Activated T-helper 1 cell treated with Interleukin-2 at 50 U/mL for 16 hours (primary cell): ENCODE measurements at places on chromosomes 4 and X.

- no peak for DNase-seq
Observed at GRCh38 chr4:40340030-40340429, 4.9 kb downstream of the CHRNA9 start.

DNA sequence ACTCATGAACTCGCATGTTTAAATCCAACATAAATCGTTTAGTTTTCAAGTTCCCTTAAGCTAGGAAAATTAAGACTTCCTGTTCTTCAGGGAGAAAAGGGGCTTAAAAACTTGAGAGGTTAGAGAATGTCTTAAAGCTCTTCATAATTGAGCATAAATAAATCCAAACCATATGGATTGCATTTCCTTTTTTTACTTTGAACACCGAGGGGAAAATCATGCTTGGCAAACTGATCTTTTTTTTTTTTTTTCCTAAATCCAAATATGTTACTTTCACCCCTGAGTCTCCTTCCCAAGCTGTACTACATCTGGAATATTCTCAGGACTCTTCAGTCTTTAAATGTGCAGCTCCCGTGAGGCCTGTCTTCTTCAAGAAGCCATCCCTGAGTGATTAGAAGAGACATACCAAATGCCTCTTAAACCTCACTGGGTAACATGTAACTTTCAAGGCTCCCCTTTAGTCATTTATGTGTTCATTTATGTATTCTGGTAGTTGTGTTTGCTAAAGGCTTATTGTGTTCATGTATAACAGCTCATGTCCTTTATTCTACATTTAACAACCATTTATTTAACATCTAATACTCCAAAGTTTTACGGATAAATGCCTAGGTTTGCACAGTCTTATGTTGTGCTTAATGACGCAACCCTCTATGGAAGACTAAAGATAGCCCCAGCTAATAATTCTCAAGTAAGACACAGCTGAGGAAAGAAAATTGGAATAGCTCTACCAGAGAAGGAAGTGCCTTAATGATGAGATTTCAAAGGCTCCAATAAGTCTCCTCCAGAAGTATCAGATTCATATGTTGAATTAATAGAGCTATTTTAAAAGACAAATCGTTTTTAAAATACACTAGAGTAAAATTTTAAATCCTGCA, 107.0 kb downstream of the AGTR2 start:
- DNase-seq: no peak

GRCh38 chr4:183504930-183505610, at the start of gene ING2:
Gene ING2, plus strand, starts transcription at chr4:183505058. Its CDS starts 138 bp downstream, at chr4:183505196.
- no peak for DNase-seq

DNA sequence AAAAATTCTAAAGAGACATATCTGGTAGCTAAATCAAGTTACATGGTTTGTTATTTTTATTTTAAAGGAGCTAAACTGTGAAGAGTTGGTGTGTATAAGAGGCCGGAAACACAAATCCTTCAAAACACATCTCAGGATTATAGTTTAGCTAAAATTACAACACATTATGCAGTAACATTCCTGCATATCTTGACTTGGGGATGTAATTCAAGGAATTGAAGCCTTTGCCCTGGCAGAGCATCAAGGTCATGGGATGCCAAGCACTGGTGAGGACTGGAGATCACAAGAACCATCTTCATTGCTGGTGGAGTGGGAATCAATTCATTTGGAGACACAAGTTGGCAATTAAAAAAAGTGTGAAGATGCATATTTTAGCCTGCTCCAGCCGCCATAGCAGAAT, 86.8 kb upstream of the LSM6 start:
- DNase-seq: no peak

DNA sequence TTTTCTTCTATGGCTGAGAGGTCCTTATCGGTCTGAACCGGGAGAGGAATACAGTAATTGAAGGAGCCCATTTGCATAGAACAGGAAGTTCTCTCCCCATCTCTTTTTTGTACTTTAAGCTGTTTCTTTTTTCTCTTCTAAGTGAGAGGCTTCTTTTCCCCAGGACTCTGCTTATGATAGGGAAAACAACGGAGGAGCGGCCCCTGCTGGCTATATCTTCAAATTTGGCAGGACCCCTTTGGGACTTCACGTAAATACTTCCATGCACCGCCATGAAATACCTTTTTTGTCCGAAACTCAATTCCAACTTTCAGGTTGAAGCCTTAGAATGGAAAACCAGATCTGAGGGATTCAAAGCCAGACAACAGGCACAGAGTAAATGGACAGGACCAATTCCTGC, 1153.0 kb upstream of the INTU start:
- DNase-seq: no peak

- DNase-seq: no peak
Observed at GRCh38 chr4:113899271-113900070, 80.0 kb downstream of the ARSJ start.

DNA sequence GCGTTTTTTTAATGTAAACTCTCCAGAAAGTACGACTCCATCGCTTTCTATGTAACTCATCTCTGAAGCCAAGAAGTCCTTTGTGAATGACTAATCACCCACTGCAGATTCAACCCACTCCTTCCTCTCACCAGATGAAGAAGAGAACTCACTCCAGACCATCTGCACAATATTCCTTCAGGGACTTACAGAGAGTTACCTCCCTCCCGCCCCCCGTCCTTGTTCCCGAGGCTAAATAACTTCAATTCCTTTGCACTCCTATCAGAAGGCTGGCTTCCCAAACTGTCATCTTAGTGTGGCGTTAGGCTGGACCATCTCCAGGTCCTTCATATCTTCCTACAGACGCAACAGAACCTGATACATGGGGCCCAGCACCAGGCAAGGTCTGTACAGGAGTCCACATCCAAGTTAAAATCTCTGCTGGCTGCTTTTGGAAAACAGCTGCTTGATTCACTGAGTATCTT, 82.4 kb downstream of the AFAP1 start:
- DNase-seq: no peak

DNA sequence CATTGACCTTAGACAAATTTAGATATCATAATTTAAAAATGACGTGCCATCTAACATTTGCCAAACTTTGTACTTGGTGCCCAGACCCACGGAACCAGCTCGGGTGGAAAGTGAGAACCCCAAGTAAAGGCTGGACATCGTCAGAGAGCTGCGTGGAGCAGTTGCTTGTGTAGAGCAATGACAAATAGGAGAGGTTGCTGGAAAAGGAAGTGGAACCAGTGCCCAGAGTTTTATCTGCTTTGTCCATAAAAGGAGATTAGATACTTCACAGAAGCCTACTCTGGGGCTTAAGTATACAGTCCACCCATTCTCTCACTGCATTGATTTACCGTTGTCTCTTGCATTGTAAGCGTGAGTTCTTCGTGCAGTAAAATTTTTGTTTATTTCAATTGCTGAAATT, 5.4 kb upstream of the TBC1D1 start:
- DNase-seq: no peak

DNA sequence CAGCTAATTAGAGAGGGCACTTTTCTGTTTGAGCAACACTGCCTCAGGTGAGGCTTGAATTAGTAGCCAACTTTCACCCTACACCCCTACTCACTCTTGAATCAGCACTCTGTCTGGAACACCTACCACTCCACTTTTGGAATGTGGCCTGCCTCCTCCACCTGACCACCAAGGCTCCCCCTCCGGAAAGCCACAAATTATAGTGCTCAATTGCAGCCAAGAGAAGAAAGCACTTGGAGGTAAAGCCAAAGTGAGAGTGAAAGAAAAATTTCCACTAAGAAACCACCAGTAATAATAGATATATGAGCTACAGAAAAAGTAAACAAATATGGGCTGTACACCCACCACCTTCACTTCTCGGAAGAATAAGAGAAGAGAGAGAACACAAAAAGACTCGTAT, 41.1 kb downstream of the PPP3CA start:
- DNase-seq: no peak

GRCh38 chr4:7393601-7394575, 40.8 kb downstream of the PSAPL1 start:
- no peak for DNase-seq

- DNase-seq: no peak
Observed at GRCh38 chr4:154035341-154035740, 246.5 kb upstream of the SFRP2 start.

DNA sequence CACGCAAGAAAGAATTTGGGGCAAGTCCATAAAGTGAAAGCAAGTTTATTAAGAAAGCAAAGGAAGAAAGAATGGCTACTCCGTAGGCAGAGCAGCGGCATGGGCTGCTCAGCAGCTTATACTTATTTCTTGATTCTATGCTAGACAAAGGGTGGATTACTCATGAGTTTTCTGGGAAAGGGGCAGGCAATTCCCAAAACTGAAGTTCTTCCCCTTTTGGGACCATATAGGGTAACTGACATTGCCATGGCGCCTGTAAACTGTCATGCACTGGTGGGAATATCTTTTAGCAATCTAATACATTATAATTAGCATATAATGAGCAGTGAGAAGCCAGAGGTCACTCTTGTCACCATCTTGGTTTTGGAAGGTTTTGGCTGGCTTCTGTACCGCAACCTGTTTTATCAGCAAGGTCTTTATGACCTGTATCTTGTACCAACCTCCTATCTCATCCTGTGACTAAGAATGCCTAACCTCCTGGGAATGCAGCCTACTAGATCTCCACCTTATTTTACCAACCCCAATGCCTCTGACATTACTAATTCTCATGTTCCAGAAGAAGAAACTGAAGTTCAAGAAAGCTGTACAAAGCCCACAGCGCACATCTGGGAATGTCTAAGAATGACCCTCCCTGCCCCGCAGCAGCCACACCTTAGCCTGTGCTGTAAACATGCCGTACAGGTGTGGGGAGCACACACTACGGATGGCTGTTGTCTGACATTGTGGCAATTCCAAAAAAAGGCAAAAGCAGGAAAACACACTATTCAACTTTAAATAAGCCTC, 18.6 kb downstream of the RXFP1 start:
- DNase-seq: no peak

DNA sequence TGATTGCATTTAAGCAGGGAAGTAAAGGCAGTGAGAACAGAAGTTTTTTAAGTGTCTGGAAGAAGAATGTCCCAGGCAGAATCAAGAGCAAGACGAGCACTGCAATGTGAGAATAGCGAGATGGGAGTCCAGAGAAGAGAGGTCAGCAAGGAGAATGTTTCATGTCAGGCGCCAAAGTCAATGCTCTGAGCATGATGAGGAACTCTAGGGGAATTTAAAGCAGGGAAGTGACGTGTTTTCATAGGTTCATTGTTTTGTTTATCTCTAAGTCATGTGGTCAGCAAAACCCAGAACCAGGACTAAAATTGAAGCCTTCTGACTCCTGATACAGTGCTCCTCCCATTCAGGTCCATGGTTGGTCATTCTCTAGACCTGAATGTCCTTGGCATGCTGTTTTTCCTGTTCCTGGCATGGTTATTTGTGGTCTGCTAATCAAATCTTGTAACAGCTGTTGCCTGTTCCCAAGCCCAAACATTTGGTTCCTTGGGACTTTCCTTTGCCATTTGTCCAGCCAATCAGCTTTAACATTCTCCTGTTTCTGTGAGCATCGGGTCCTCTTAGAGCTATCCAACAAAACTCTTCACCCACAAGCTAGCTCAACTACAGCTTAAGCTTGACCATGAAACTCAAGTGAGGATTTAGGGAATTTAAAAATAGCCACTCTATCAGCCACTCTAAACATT, 37.7 kb downstream of the PTCHD1 start:
- DNase-seq: no peak

- DNase-seq: no peak
Observed at GRCh38 chrX:152819732-152820131, 10.8 kb downstream of the CETN2 start.

GRCh38 chr4:74364256-74364651, 691 bp upstream of the EREG start:
- DNase-seq: no peak

DNA sequence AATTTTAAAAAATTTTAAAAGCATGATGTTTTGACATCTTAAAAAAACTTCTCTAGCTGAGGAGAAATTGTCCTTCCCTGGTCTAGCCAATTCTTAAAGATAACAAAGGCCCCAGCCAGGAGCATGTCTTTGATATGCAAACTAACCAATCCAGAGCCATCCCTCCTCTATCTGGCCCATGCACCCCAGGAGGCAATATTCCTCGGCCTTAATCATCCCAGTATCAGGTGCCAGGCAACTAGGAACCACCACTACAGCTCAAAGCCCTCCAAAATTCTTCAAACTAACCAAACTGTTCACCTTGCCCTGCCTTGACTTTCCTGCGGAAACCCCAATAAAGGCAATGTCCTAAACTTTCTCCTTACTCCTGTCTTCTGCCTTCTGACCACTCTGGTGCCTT, 97.8 kb upstream of the USP9X start:
- no peak for DNase-seq

- DNase-seq: no peak
Observed at GRCh38 chr4:91688413-91688812, 615.4 kb upstream of the GRID2 start.

DNA sequence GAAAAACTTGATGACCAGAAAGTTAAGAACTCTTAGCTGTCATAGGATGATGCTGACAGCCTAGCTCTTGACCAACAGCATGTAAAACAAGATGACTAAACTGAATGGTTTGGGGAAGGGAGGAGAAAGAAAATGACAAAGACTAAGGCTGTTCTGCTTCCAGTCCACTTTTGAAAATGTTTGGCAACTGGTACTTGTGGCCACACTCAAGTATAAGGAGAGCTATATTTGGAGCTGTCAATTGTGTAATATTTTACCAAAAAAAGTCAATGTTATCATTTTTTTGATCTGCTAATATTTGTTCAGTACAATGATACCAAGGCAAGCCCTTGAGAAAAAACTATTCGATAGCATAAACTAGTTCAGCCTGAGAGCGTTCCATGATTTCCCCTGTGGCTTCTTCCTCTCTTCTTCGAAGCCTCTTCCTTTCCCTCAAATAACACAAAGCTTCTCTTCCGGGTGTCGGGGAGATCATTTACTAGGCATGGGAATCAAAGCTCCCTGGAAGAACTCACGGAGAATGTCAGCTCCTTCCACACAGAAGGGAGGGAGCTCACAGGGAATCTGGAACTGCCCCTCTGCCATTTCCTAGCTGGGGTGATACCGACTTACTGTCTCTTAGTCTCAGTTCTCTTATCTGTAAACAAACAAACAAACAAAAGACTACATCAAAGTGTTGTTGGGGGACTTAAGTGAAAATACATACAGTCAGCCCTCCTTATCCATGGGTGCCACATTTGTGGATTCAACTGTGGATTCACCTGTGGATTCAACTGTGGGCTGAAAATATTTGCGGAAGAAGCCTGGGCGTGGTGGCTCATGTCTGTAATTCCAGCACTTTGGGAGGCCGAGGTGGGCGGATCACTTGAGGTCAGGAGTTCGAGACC, 82.6 kb downstream of the SCD5 start:
- DNase-seq: no peak
